ENCODE measurements at places on chromosomes 6 and 20.
A peak's percentile ranks its signal among the peaks of the same experiment; 100 is the strongest.

DNA sequence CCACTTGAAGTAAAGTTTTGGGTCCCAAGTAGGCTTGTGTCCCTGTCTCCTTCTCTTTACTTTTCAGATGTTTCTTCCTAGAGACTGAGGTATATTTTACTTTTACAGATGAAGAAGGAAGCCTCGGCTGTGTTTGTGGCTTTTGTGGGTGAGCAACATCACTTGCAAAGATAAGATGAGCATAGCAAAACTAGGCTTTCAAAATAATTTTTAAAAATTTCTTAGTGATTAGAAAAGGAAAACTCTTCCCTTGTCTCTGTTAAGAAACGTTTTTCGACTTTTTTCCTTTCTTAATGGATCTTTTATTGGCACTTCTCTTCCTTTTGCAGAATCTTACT lies 7.6 kb downstream of the PTPN1 start:
- DNase-seq: no peak

GRCh38 chr20:48845721-48846306 lies 18.0 kb upstream of the PREX1 start:
- DNase-seq: no peak

DNA sequence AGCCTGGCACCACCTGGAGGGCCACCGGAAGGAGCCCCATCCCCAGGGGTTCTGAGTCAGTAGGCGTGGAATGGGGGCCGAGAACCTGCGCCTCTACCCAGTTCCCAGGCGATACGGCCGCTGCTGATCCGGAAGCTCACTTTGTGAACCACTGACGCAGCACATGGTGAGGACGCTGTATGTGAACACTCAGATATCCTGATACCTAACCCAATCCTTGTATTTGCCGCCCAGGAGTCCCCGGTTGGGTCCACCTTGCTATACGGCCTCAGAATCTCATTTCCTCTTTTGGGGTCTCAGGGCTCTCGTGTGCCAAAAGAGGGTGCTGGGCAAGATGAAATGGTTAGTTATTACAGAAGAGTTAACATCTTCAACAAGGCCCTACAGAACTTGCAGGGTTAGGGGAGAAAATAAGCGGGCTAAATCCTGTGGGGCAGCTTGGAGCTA lies 604 bp upstream of the RAB5IF start:
- DNase-seq: peak; percentile 51

DNA sequence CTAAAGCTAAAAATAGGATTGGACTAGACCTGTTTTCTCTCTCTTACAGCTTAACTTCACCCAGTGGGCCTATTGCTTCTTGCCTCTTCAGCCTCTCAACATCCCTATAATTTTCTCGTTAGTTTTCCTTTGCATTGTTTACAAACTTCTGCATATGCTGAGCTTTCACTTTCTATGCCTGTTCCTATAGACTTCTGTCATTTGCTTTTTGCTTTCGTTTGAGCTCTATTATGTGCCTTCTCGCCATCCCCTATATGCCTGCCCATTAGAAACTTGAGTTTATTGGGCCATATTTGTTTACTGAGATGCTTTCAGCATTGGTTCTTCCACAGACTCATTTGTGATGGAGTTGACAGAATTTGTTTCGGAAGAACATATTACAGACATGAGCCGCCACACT lies 40.9 kb downstream of the NCOA7 start:
- no peak for DNase-seq

DNA sequence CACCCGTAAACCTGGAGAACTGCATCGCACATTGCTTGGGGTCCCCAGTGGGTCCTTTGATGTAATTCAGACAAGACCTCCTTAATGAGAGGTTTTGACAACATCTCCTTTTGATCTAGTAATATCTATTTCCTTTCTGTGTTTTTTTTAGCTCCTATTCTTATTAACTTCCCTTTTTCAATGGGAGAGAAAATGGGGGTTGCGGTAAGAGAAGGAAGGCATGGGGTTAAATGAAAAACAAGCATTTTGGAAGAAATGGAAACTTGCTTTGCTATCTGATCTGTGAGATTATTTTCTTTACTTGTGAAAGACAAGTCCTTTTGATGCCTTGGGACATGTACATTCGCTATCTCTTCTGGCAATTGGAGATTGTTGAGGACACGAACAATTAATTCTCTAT lies 418.6 kb upstream of the MAN1A1 start:
- no peak for DNase-seq

- DNase-seq: no peak
Observed at GRCh38 chr20:5316188-5317158, at the start of gene PROKR2. PROKR2 (minus strand) TSS chr20:5316954; CDS start chr20:5314369, 2,585 bp downstream.

DNA sequence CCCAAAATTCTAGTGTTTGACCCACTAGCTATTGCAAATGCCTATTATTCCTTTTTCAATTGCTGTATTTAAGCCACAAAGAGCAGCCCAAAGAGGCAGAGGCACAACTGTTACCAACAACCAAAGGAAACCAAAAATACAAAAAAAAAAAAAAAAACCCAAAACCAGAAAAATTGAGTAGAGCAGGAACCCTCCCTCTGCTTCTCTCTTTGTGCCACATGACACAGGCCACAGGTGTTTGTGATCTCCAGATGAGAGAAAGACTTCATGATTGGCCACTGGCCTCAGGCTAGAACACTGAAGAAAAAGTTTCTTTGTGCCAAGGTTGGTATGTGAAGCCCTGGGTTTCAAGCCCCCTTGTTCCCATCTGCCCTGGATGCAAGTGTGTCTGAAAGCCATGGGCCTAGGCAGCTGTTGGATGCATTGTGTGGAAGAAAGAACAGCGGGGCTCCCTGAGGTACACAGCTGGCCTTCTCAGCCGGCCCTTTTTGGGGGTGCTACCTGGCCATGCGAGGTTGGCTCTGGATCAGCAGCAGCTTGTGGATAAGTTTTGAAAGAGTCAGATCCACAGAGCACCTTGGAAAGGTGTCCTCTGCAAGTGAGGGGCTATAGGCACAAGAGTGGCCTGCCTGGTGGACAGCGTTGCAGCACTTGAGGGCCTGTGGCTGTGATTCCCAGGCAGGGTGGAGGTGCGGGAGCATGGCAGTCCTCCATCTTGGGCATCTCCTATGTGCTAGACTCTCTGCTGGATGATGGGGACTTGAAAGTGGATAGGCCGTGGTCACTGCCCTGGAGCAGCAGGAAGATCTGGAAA lies 204.5 kb downstream of the ZDHHC14 start:
- DNase-seq: no peak

- DNase-seq: no peak
Observed at GRCh38 chr6:65776332-65776731, 69.3 kb upstream of the EYS start.

DNA sequence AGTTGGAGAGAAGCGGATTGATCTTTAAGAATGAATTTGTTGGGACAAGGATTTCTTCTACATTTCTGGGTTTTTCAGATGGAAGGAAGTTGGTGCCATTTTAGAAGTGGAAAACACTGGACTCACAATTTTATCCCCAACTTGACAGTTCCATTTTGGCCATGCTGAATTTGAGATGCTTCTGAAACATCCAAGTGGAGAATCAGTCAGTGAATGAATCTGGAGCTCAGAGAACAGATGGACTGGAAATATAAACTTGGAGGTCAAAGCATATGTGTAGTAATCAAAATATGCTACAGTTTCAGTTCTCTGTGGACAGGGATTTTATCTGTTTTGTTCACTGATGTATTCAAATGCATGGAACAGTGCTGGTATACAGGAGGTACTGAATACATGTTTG lies 89.9 kb downstream of the KCNQ5 start:
- DNase-seq: no peak

DNA sequence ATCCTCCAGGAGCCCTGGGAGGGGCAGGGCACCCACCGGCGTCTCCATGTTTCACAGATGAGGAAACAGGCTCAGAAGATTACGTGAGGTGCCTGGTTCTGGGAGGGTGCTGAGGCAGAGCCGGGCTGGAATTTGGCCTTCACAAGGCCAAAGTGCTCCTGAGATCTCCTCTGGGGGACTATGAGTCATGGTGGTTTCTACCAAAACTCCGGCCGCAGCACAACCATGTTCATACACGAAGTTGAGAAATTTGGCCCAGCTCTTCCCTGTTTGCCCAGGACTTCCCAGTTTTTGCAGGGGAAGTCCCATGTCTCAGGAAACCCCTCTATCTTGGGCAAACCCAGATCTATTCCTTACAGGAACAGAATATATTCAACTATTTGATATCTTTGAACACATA lies 172.9 kb upstream of the CDYL start:
- no peak for DNase-seq

- no peak for DNase-seq
Observed at GRCh38 chr20:6818033-6818808, 50.7 kb downstream of the BMP2 start.

DNA sequence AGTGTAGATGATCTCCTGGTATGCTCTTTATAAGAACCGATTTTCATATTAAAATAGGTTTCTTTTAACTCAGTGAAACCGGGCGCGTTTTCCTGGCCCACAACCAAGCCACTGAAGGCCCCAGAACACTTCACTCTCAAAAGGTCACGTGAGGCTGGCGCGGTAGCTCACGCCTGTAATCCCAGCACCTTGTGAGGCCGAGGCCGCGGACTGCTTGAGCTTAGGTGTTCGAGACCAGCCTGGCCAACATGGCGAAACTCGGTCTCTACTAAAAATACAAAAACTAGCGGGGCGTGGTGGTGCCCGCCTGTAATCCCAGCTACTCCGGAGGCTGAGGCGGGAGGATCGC lies 402 bp upstream of the TAF8 start:
- no peak for DNase-seq

GRCh38 chr6:93323630-93324029 lies 95.7 kb downstream of the EPHA7 start:
- no peak for DNase-seq

DNA sequence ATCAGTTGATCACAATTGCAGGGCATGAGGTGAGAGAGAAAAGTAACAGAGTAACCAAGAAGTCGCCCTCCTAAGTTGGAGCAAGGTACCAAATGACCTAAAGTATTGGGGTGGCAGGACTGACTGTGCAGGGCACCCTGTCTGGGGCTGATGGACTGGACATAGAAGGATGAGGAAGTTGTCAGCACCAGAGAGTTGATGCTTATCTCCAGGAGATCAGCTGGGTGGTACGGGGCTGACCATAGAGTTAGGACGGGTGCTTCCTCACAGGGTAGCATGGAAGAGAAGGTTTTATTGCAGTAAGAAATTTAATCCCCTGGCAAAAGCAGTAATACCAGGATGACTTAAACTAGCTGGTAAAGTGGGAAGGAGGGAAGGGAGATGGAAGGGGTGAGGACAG lies 66.7 kb downstream of the TMEM170B start:
- no peak for DNase-seq

- DNase-seq: no peak
Observed at GRCh38 chr6:109998159-109998785, 20.2 kb downstream of the GPR6 start.

GRCh38 chr6:124066946-124067552 lies 263.4 kb downstream of the NKAIN2 start:
- DNase-seq: no peak

- no peak for DNase-seq
Observed at GRCh38 chr6:144155529-144155928, 5.2 kb downstream of the STX11 start.

GRCh38 chr6:3366596-3367413 lies 90.0 kb downstream of the SLC22A23 start:
- DNase-seq: no peak

GRCh38 chr6:13089296-13089994 lies 238.9 kb downstream of the TBC1D7 start:
- DNase-seq: no peak

DNA sequence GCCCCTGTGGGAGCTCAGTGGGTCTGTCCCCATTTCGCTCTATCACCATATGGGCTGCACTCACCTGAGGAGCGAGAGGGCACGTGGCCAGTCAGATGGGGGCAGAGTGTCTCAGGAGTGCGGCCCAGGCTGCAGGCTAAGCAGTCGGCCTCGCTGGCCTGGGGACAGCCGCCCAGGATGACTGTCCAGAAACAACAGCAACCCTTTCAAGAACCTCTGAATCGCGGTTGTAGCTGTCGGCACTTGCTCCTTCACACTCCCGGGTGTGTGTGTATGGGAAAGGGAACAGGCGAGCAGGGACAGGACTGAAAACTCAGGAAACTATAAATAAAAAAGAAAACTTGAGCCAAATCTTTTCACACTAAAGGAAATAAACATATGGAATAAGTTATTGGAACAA lies 63.1 kb downstream of the TFAP2A start:
- DNase-seq: no peak
